CD4-positive, alpha-beta T cell treated with Interleukin-10 for 1 hour (primary cell): ENCODE measurements at places on chromosomes 4 and X.

GRCh38 chr4:174532445-174532844 is 10.2 kb upstream of the HPGD start:
- DNase-seq = no peak

- no peak for DNase-seq
Observed at GRCh38 chr4:56297776-56298175, 89.5 kb downstream of the AASDH start.

- no peak for DNase-seq
Observed at GRCh38 chr4:151799417-151800012, 38.7 kb upstream of the GATB start.

- DNase-seq = no peak
Observed at GRCh38 chrX:15873566-15873965, 19.0 kb upstream of the AP1S2 start.

GRCh38 chr4:86483773-86484172 is 110.3 kb upstream of the PTPN13 start:
- no peak for DNase-seq

GRCh38 chr4:69524706-69525105 is 29.0 kb upstream of the UGT2B4 start:
- DNase-seq = no peak

DNA sequence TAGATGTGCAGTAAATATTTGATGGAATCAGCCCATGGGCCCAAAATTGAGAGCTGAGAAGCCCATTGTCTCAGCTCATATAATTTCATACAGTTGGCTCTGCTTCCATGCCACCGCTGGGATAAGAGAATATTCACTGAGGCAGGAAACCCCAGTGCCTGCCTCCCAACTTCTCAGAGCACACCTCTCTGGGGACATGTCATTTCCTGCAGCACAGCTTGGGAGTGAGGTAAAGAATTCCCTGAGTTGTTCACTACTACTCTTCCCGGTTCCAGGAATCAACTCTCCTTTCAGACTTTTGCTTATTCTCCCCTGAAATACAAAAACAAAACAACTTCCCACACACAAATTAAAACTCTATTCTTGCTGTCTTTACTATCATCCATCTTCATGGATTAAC is 389.3 kb downstream of the MAPK10 start:
- no peak for DNase-seq

GRCh38 chr4:152771741-152772533 is 7.6 kb downstream of the TIGD4 start:
- no peak for DNase-seq

GRCh38 chr4:40987151-40987550 is 227.2 kb downstream of the APBB2 start:
- DNase-seq = no peak

GRCh38 chr4:17142232-17142711 is 243.8 kb upstream of the LDB2 start:
- DNase-seq = no peak

GRCh38 chr4:168441412-168441811 is 38.9 kb downstream of the DDX60L start:
- no peak for DNase-seq

DNA sequence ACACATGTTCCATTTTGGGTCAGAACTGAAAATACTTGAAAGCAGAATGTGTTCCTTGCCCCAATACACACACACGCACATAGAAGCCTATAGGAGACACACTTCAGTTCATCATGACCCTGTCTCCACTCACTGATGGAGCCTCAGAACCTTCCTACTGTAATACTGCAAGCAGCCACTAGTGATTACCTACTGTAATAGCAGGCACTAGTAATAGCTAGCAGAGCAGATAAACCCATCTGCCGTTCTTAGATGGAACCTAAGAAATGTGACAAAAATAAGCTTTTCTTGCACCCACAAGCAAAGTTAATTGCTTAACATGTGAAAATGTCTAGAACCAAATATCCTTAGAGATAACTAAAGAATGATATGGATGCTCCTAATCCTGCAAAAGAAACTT is 13.6 kb downstream of the AMTN start:
- no peak for DNase-seq

- no peak for DNase-seq
Observed at GRCh38 chr4:46354701-46355262, 35.1 kb downstream of the GABRA2 start.

DNA sequence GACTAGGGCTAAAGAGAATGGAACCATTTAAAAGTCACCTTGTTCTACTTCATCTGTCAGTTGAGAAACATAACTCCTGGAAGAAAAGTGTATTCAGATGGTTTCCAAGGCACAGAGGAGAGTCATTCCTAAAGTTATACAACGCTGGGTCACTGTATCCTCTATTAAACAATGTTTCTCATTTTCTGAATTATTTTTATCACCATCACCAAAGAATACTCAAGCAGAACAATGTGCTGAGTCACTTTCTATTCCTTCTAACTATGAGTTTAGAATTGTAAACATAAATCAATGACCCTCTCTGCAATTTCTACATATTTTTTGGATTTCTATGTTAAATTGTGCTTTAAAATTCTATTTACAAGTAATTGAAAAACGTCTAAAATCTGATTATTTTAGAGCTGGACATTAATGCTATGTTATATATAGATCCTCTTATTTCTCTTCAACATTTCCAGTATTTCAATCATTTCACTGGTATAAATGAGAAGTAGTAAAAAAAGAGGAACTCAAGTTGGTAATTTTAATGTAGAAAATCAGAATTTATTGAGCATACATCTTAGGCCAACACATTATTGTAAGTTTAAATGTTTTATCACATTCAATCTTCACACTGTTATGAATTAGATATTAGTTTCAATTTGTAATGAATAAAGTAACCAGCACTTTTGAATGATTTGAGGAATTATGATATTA is 7.5 kb downstream of the DTHD1 start:
- DNase-seq = no peak

GRCh38 chr4:158170691-158171561 is 1.9 kb downstream of the GASK1B start:
- DNase-seq = no peak

- DNase-seq = no peak
Observed at GRCh38 chrX:69280933-69281332, 115.7 kb upstream of the PJA1 start.

- no peak for DNase-seq
Observed at GRCh38 chr4:2372488-2373030, 45.9 kb downstream of the ZFYVE28 start.

GRCh38 chr4:154660052-154660451 is 47.6 kb upstream of the FGG start:
- DNase-seq = no peak

DNA sequence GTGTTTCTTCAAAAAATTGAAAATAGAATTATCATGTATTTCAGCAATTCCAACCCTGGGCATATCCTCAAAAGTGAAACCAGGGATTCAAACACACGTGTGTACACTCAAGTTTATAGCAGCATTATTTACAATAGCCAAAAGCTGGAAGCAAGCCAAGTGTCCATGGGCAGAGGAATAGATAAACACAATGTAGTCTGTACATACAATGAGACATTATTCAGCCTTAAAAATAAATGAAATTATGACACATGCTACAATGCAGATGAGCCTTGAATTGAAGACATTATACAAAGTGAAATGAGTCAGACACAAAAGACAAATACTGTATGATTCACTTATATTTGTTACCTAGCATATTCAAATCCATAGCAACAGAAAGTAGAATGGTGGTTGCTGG is 853.4 kb downstream of the STIM2 start:
- DNase-seq = no peak

GRCh38 chr4:94576210-94576609 is 124.5 kb downstream of the PDLIM5 start:
- no peak for DNase-seq

- DNase-seq = no peak
Observed at GRCh38 chr4:150253965-150254630, 175.9 kb downstream of the DCLK2 start.

DNA sequence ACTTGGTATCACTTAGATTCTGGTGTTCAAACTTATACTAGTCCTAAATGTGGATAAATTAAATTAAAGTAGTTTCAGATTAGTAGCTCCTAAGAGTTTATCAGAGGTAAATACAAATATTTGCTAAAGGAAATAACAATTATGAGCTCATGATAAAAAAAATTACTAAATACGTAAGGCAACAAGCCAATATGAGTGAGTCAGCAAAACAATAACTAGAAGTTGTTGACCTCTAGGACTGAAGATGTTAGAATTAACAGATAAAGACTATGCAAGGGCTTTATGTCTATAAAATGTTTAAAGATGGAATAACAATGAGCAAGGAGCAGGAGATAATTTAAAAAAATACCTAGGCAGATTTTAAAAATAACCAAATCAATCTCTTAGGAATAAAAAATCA is 195.8 kb downstream of the CLCN4 start:
- DNase-seq = no peak

DNA sequence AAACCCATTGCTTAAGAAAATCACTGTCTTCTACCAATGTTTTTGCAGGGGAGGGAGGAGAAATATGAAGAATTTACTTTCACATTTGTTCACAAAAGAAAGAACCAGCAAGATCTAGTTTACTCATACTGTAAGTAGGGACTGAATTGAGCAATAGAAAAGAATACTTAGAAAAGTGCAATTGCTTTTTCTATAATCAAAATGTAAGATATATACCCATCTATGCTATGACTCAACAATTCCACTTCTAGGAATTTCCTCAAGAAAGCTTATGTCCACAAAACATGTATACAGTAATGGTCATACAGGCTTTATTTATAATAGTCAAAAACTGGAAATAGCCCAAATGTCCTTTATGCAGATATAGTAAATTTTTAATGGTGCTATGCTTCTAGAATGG is 196.4 kb downstream of the LRBA start:
- DNase-seq = no peak

DNA sequence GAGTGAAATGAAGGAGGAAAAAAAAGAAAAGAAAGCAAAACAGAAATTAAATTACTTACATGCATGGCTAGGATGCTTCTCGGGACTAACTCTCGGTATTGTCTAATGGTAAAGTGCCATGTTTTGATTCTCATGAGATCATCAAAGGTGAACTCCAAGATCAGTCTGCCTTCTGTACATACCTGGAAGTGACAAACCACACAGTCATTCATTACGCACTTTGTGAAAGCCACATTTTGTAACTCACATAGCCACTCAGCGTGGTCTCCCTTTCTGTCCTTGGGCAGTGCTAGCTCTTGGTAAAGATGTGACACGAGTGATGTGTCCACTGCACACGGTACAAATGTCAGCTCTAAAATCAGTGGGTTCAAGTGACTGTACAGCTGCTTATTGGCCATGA is 309.8 kb downstream of the LDB2 start:
- no peak for DNase-seq

DNA sequence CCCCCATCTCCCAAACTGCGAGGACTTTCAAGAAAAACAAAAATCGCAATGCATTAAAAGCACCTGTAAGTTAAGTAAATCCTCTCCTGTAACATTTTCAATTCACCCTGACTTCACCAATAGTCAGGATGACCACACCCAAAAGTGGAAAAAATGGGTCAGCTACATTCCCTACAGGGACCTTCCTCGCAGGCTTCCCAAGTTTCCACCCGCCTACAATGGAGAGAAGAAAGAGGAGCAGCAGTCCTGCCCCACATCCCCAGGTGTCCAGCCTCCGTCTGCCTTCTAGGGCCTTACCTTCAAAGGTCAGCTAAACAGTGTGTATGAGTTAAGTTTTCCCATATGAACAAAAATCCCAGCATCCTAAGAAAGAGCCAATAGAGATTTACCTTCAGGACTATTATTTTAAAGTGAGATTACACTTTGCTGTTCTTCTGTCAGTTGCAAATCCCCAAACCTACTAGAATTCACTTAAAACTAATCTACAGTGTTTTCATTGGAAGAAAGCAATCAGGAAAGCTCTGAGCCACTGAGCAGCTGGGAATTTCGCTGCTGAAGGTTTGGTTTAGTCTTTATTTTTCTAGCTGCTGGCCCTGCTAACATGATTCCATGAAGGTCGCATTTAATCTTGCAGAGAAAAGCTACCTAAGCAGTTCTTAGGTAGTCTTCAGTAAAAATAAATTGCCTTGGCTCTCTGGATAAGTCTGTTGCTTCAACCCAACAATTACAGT is 12.5 kb downstream of the IRF2 start:
- DNase-seq = no peak

DNA sequence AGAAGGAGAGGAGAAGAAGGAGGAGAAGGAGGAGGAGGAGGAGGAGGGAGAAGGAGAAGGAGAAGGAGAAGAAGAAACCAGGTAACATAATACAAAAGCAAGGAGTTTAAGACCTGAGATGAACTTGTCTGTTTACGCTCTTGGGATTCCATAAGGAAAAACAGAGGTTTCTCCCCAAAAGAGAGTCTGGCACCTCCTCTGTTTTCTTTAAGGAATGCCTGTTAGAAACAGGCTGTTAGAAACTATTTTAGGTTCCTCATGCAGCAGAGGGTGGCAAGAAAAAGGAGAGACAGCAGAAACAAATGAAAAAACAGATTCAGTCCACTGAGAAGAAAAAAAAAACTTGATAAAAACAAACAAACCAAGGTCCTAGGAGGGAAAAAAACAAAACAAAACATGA is 10.3 kb upstream of the FHDC1 start:
- DNase-seq = no peak

- DNase-seq = no peak
Observed at GRCh38 chr4:156815717-156816359, 155.8 kb downstream of the PDGFC start.

GRCh38 chr4:601612-602558 is 23.5 kb upstream of the PDE6B start:
- DNase-seq = no peak

DNA sequence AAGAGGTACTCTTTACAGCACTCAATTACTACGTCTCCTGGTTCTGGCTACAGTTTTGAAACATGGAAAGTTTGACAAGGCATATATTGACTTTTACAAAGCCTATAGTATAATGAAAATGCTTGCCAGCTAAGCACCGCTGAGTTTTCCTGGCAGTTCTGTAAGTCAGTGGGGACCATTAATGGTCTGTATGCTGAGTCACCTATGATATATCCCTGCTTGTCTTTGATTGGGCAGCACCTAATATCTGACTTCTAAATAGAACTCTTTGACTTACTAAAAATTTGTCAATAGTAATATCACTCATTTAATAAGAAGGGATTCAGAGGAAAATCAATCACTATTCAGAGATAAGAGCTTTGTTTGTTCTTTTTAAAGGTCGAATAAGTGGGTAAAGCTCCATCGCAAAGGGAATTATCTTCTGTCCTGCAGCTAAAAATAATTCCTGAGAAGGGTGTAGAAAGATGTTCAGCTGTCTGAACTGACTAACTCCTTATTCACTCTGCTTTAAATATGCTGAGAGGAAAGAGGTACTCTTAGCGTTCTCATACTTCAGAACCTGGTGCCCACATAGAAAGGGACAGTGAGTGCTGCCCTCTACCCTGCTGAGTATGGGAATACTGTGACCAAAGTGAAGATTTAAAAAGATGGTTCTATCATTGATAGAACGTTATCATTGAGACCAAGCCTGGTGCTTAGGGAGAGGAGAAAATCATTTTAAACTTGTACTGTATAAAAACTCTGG is 959 bp downstream of the SMPX start:
- DNase-seq = no peak

- peak; percentile 2 for DNase-seq
Observed at GRCh38 chrX:49838374-49838773, 9.3 kb downstream of the PAGE4 start.

GRCh38 chrX:2841537-2841936 is 12.8 kb downstream of the GYG2 start:
- no peak for DNase-seq
